ENCODE measurements at places on chromosomes 5 and 9. TPM values are rescaled to one million over a fixed set of nuclear protein-coding genes. Genes with fewer than 3 reads are reported as not detected.

The MYOZ3 gene
- polyA plus RNA-seq, result 0.40 TPM

The KLHL9 gene
- 6.5 TPM for polyA plus RNA-seq

The ANGPTL2 gene
- 12.6 TPM for polyA plus RNA-seq

The PCDHB13 gene
- polyA plus RNA-seq, result 0.59 TPM

The NTRK2 gene
- polyA plus RNA-seq, result 0.33 TPM

The SCGB3A1 gene
- 3,799 TPM for polyA plus RNA-seq

DNA sequence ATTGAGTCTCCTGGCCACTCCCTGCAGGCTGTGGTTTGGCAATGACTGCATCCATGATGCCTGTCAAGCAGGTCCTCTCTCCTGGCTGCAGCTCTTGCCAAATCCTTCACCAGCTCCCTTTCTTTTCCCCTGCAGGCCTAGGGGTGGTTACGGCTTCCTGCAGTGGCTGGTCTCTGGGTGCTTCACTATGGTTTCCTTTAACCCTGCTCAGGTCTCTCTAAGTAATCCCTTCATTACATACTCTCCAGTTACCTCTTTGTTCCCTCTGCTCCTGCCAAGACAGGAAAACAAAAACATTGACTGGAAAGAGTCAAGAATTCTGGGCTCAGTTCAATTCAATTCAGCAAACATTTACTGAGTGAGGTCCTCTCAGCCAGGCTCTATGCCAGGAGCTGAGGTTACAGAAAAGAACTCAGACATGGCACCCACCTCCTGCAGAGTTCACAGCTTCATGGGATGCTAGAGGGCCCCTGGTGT, 19.8 kb upstream of the PTPN3 start:
- DNase-seq, result peak; percentile 59

DNA sequence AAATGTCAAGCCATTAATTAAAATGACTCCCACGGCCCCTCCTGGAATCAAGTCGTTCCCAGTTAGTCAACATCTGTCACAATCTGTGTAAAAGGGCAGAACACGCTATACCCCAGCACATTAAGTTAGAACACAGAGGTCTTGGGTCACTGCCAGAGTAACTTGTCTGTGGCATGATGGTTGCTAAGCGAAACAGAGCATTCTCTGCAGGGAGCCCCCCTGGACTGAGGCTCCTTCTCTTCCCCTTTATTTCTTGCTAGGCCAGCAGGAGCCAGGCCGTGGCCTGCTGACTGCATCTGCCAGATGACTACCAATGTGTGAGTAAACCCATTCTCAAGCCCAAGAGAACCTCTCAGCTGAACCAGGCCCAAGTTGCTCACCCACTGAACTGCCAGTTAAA, 51.9 kb upstream of the ZBED3 start:
- DNase-seq, result peak; percentile 48

GRCh38 chr5:96687812-96688453, 25.8 kb downstream of the CAST start:
- DNase-seq, result no peak

DNA sequence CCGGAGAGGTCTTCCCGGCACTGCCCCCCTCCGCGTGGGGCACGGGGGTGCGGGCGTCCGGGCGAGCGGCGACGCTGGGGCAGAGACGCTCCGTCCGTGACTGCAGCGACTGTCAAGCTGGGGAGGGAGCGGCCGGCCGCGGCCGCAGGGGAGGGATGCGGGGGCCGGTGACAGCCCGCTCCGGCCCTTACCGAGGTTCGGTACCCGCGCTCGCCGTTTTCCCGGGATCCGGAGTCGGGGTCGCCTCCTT, 400 bp downstream of the KDM4C start:
- no peak for DNase-seq

- DNase-seq, result no peak
Measured at GRCh38 chr9:82404196-82404870, 415.8 kb downstream of the SPATA31D1 start.

GRCh38 chr5:167797933-167798332, 493.5 kb upstream of the WWC1 start:
- DNase-seq, result no peak

GRCh38 chr5:22471154-22471553, 382.0 kb downstream of the CDH12 start:
- no peak for DNase-seq

DNA sequence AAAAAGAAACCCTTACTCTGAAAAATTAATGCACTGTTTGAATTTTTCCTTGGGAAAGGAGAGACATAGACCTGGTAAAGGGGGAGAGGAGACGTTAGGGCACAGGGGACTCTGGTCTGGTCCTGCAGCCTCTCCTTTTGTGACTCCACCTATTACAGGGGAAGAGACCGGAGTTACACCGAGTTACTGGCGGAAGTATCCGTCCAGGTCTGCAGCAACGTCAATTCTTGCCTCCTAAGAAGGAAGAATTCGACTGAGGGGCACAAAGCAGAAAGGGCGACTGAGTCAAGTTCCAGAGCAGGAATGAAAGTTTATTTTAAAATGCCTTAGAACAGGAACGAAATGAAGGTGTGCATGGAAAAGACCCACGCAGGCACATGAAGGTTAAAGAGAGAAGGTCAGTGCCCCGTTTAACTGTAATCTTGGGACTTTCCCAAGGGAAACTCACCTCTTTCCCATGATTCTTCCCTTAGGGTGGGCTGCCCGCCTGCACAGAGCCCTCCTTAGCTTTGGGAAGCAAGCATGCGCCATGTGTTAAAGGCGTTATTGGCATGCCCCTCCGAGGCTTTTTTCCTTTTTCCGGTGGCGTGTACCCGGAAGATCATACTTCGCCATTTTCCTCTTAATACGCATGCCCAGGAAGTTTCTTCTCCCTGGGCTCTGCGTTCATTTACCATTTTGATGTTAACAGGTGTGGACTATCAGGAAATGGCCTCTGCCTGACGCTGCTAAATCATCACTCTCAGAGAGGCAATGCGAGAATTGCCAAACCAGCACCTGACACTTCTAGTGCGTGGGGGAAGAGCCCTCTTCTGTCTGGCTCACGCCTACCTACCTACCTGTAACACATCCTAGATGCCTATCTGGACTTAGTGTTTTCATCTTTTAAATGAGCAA, 409.6 kb upstream of the PAPPA start:
- DNase-seq, result no peak

DNA sequence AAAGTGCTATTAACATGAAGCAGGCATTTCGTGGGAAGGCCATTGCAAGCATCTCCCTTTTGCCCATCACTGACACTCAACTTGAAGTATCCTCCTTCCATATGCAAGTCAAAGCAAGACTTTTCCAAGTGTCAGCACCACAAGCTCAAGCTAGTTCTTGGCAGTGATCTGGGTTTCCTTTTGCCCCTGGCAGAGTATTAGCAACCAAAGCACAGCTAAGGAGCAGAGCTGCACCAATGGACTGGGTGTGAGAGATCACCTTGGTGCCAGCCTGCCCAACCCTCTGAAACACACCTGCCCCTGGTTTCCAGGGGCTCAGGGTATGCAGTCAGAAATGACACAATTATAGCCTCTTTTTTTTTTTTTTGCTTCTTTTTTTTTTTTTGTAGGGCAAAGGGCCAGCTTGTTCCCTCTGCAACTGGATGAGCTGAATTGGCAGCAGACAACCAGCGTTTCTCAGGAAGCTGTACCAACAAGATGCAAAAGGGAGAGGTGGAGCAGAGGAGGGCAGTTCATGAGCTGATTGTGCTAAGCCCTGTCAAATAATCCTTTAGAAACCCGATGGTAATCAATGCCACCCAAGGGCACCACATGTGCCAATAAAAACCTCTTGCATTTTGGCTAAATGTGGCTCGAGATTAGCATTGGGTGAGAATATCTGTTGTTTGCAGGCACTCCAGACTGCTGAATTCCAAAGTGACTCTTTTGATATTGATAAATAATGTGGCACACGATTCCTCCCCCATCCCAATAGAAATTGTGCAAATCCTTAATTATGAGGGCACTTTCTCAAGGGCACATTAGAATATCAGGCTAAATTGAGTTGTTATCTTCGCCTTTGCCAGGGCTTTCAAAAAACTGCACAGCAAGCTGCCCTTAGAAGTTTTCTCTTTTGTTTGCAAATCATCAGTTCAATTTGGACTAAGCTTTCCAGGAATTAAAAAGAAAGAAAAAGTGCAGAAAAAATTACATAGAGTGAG, 192.4 kb downstream of the GAS1 start:
- DNase-seq, result peak; percentile 76

GRCh38 chr5:72015103-72015548, 92.1 kb upstream of the MAP1B start:
- DNase-seq, result peak; percentile 73

- DNase-seq, result no peak
Measured at GRCh38 chr9:88007291-88007650, 32.9 kb upstream of the CDK20 start.

DNA sequence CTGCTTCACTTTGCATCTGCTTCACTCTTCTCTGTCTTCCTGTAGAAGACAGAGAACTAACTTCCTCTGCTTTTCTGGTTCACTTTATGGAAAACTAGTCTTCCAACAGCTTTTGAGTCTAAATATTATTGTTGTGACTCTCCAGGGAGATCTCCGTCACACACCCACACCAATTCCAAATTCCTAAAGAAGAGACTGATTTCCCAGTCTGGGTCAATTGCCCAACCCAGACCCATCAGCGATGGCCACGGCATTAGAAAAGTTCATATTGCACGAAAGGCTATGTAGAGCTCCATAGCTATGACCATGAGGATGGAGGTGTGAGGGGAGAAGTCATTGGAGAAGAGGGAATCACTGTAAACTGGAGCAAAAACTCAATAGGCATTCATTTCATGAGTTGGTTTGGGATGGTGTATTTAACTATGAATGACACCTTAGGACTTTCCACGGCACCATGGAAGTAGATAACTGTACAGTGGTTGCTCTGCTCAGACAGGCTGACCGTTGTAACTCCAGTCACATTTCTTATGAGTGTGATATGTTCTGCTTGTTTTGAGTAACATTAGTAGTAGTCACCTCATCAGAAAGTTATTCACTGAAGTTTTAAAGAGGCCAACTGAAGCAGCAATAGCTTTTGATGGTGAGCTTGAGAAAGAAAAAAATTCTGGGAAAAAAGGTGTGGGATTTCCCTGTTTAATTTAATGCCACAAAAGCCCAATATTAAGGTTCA, 78.1 kb upstream of the MAMDC2 start:
- DNase-seq, result peak; percentile 29

- DNase-seq, result no peak
Measured at GRCh38 chr5:103444333-103445038, 118.1 kb downstream of the NUDT12 start.

GRCh38 chr5:132651838-132652469, 6.0 kb upstream of the IL13 start:
- no peak for DNase-seq

GRCh38 chr5:155094455-155094854, 80.9 kb downstream of the KIF4B start:
- no peak for DNase-seq

DNA sequence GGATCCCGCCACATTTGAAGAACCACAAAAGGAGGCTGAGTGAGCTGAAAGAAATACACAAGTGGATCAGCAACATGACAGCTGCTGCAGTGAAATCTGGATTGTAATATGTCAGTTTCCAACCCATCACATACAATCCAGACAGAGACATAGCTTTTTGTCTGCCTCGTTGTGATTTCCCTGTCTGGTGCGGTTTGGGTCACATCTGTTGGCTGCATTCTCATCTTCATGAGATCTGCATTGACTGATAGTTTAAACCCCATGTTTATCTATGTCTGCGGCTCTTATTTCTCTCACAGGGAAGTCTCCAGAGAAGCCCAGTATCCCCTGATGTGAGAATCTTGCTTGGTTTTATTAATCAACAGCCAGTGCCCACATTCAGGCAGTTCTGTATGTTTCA, 403.1 kb upstream of the ZNF608 start:
- DNase-seq, result no peak

DNA sequence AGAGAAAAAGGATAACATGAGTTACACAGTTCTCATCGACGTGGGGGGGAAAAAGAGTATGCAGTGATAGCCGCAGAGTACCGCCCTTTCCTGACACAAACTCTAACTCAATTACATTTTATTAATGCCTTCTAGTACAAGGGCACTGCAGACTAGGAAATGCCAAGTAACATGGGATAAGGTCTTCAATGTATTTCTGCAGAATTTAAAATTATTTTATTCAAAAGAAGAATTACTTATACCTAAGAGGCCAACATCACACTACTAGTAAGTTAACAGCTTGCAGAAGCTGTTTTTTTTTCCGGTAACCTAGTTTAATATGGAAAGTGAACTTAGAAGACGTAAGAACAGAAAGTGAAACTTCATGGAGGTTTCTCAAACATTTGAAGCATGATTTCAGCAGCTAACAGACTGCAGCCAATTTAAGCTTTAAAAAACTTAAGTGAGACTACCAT, 3.9 kb downstream of the SETX start:
- DNase-seq, result no peak

DNA sequence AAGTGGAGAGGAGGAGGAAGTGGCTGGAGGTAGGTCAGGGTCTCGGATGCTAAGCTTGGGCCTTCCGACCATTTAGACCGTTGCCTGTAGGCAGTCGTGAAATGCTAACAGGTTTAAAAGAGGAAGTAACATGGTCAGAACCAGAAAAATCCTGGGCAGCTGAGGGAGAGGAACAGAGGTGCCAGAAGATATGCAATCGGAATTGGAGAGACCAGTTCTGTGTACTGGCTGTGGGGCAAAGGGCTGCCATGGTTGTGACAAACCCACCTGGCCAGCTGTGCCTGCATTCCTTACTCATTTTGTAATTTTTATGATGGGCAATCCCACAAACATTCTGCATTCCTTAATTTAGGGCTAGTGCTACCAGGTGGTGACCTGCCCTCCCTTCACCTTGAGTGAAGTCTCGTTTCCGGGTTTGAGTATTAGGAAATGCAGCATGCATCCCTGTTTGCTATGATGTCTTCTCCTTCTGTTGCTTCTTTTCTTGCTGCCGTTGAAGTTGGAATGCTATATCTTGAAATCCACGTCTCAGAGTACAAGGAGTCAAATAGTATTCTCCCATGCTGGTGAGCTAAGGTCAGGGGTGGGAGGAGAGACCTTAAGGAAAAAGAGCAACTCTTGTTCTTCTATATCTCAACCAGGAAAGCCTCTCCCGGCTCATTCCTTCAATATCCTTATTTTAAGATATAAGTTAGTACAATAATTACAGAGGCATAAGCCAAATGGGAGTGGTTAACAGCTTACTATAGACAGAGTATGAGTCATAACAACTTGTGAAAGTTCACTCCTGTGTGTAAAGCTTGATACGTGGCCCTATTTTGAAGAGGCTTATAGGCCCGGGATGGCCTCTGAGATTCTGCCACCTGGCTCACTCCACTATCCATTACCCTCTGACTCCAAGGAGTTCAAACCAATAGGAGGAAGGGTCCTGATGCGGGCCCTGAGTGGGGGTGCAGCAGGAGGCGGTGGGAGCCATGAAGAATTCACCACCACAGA, 37.0 kb downstream of the B4GALT1 start:
- no peak for DNase-seq
